Activated T-helper 1 cell treated with anti-CD3 and anti-CD28 coated beads, Interleukin-2, amount 50 U/mL, for 16 hours (primary cell): ENCODE measurements at places on chromosomes 3 and 15.

GRCh38 chr15:44726568-44727484 is 9.5 kb upstream of the TRIM69 start:
- DNase-seq: peak; percentile 41

- no peak for DNase-seq
Observed at GRCh38 chr3:9129365-9129764, 120.1 kb downstream of the SRGAP3 start.

DNA sequence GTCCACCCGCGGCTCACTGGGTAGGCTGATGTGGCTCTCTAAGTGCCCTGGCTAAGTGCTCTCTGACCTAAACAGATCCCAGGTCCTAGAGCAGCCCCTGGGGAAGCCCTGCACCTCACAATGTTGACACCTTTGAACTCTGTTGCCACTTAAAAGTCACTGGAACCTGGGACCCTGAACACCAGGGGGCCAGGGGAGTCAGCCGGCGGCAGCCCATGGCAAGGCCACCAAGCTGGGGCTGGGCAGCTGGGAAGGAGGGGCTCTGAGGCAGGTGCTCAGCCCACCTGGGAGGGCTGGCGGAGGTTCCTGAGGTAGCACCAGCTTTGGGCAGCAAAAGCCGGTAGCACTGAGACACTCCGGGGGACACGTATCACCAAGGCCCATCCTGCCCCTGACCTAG is 129.0 kb downstream of the CHSY1 start:
- no peak for DNase-seq

- no peak for DNase-seq
Observed at GRCh38 chr15:69314131-69314530, 15.4 kb downstream of the PAQR5 start.

DNA sequence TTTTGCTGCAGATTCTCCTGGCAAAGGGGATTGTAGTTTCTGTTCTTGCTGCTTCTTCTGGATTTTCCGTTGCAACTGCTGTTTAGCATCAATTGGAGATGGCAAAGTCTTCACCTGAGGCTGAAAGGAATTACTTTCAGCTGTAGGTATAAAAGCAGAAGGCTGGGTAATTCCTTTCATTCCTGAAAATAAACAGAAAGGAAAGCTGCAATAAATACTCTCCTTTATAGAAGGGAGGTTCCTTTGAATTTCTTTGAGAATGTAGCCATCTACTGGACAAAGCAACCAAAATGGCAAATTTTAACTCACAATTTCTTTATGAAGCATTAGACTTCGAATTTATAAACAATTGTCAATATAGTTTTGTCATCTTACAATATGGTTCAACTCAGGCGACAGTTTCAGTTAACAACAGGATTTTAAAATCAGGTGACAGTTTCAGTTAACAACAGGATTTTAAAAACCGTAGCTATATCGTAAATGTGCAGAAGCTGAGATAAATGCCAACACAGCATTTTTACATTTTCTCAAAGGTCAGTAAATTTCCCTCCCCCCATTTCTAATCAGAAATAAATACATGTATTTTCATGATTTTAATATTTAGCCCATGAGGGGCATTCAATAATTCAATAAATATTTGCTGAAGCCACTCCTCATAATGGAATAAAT is 104.9 kb upstream of the NEDD4 start:
- DNase-seq: no peak

DNA sequence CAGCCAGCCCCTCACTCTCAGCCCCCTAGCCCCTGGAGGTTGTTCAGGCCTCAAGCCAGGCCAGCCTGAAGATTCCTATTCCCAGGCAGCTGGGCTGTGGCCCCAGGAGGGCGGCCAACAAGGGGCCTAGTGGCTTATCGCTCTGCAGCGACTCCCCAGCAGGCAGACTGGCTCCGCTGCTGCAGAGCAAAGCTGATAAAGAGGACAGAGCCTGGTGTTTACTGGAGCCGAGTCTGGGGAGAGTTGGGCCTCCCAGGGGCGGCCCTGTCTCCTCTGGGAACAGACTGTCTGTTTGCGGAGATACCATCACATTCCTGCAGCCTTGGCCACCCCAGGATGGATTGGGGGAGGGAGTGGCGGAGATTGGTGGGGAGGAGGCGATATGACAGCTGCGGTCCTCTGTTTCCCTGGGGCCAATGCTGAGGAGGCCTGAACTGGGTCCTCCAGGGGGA is 22.4 kb upstream of the SMAD6 start:
- DNase-seq: no peak

DNA sequence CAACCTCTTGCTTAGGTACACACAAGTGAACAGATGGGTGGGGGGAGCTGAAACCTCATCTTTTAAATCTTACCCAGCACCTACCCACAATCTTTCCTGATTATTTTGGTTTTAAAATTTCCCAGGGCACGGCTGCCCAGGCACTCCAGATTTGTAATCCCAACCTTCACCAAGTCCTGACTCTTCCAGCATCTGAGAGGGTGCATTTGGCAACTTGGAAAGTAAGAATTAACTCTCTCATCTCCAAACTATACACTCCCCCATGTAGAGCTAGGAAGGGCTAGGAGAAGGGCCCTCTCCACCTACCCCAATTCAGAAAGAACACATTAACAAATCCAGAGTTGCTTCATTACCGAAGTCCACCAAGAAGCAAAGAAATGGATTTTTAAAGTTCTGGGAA is 41.7 kb upstream of the PRICKLE2 start:
- DNase-seq: no peak
